ENCODE measurements at places on chromosomes 16 and 17.

GRCh38 chr17:48048384-48049126 lies 396 bp downstream of the NFE2L1 start:
- DNase-seq, result peak; percentile 5

GRCh38 chr17:77834170-77835115 lies 124.1 kb upstream of the TNRC6C start:
- peak; percentile 64 for DNase-seq

- no peak for DNase-seq
Observed at GRCh38 chr17:77189148-77189547, 48.4 kb downstream of the SEC14L1 start.

- peak; percentile 35 for DNase-seq
Observed at GRCh38 chr17:63961355-63962212, 11.1 kb downstream of the SCN4A start.

DNA sequence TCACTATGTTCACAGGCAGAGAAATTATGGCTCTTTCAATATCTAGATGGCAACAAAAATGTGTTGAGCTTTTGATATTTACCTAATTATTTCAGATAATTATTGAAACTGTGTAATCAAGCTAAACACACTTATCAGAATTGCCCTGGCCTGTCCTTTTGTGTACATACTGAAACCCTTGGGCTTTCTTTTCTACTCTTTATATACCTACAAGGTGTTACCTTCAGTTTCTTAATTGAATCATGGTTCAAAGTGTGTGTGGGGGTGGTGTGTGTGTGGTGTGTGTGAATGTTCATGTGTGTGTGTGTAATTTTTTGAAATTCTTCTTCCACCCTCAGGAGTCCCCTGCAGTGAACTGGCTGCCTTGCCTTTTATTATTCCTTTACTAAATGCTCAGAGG lies 506.8 kb upstream of the SOX9 start:
- DNase-seq, result no peak

DNA sequence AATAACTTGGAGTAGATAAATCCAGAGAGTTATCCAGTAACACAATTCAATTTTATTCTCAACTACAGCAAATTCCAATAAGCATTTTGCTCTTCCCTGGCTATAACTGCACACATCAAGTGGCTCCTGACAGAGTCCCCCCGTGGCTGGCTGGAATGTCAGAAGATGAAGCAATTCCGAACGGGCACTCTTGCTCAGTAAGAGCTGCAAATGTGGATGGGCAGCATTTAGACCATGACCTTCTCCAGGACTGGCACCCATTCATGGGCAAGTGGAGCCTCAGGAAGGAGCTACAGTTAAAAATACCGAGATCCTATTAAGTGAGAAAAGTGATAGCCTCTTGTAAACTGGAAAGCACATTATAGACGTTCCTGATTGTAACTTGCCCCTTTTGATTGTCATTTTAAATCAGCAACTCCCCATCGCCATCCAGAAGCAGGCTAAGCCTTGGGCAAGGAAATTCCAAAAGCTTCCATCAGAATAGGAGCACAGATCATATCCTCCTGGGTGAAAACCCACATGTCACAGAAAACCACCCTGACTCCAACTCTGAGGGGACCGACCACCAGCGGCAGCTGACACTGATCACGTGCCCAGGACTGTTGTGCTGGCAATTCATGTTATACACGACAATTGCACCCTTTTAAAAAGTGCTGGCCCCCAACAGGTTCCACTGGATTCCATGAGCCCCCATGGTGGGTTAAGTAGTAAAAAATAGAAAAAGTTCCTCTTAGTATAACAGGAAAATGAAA lies 7.1 kb downstream of the UBE2O start:
- DNase-seq, result no peak

GRCh38 chr17:2082003-2082781 lies 27.3 kb downstream of the HIC1 start:
- DNase-seq, result no peak

DNA sequence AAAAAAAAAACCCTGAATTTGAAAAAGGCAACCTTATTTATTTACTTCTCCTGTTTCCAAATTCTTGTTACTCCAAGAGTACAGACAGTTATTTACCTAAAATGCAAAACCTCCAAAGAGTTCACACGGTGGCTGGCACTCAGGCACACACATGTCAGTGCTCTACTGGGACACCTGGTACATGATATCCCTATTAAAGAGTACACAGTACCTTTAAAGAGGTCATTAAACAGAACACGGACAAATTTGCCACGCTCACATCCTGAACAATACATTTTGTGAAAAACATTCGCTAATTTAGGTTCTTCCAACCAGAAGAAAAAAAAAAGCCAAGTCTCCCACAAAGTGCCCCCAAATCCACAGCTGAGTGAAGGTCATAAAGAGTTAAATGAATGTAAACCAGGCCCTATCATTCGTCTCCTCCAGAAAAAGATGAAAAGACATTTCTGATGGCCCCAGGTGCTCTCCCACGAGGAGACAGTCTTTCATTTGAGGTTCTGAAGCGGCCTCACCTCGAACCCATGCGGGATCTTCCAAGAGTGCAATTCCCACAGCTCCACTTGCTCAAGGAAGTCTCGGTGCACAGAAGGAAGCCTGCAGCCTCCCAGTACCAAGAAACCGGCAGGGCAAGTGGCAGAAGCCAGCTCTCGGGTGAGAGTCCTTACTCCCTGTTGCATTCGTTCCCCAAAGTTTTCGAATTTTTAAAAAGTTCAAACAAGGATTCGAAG lies 993 bp downstream of the ERN1 start:
- no peak for DNase-seq

DNA sequence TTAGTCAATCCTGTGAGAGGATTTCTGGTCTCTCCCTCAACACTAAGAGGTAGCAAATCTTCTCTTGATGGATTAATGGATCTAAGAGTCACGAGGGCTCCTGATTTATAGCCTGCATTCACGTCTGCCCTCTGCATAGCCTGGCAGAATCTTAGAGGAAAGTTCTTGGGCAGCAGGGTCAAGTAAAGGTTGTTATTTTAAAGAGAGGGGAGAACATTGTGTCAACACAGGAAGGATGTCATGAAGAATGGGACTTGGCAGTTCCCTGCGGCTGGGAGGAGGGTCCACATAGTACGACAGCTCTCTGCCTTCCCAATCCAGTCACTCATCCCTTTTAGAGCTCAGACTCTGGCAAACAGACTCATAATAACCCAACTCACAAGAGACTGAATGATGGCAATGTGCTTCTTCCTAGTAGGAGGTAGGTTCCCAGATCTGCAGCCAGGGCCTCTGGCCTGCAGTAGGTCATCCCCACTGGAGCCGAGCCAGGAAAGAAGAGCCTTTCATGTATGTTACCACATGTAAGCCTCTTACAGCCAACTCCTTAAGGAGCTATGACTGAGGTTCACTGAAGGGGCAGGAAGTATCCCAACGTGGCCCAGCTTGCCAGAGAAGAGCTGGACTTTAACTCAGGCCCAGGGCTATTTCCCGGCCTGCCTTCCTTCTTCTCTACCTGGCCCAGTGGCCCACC lies 25.4 kb upstream of the RPTOR start:
- DNase-seq, result no peak

- DNase-seq, result no peak
Observed at GRCh38 chr16:79362300-79362970, 238.1 kb downstream of the MAF start.

GRCh38 chr17:81285179-81285878 lies 9.8 kb downstream of the SLC38A10 start:
- DNase-seq, result peak; percentile 63

DNA sequence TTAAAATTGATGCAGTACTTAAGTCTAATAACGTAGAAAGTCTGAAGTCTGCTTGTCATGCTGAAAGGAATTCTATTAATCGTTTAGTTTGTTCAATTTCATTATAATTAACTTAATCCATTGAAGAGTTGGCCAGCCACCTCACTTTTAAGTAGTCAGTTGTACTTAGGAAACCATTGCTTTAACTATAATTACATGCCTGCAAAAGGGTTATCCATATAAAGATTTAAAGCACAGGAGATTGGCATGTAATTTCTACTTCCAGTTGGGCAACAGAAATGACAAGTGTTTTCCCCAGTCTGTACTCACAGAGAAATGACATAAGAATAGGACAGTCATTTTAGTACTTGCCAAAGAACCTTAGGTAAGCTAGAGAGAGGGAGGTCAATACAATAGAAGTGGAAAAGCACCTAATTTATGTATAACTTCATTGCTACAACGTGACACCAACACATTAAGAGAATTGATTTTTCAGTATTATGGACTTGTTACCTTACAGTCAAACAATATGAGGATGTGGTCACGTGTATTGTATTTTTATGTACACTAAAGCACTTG lies 3.7 kb upstream of the USP32 start:
- no peak for DNase-seq

DNA sequence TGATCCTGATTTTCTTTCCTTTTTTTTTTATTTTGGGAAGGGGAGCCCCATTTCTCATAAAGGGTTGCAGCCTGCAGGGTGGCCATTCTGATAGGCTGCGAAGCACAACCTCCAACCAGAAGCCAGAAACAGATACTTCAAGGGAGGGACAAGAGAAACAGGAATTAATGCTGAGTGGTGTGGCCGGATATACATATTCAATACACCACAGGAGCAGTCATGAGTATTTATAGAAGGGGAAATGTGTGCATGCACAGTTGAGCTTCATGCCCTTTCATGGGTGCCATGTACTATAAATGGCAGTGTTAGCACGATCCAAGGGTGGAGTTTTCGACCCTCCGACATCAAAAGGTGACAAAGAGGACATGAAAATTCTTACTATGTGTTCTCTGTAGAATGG lies 320.8 kb downstream of the CBLN1 start:
- no peak for DNase-seq

DNA sequence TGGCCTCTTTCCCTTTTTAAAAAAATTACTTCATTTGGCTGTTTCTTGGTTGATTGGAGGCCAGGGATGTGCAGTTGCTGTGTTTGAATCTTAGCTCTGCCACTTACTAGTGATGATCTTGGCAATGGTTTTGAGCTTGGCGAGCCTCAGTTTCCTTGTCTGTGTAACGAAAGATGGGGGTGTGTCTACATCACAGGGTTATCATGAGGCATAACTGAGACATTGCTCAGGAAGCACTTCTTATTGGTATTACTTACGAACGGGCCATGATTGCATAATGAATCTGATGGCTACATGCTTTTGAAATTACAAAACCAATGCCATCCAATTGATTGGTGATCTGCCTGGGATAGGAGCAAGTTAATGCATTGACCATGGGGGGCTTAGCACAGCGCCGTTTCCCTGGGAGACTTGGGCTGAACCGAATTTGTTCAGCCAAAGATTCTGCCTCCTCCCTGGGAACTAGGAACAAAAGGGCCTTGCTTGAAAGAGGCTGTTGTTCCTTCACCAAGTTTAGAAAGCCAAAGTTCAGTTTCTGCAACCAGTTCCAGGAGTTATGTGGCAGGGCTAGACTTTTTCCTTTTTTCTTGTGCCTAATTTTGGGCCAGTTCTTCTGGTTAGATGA lies 21.9 kb downstream of the CMIP start:
- no peak for DNase-seq

DNA sequence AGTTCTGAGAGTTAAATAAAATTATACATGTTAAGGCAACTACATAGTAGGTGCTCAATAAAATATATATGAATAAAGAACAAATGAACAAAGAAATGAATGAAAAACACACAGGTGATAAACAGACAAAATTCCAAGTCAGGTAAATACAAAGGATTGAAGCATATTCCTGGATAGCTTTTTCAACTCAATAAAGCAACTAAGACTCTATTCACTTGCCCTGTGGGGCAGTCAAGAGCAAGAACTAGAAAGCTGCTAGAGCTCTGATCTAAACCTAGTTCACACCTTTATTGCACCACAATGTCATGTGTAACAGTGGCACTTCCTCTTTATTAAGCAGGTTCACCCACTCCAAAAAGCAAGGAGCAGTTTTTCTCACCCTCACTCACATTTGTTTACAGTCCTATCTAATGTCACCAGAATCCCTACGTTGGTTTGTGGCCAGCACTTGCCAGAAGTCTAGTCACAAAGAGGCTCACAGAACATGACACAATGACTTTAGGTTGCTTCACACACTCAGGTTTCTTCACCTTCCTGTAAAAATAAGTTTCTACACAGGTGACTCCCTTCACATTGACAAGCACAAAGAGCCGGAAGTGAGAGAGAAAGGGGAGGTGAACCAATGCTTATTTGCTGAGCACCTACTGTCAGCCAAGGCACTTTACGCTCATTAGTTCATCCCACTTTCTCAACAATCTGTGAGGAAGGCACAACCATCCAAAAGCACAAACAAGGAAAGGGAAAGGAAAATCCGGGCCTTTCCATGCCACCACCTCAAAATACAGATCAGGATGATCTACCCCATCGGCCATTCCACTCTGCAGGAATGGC lies 70.8 kb downstream of the XPO6 start:
- DNase-seq, result no peak

DNA sequence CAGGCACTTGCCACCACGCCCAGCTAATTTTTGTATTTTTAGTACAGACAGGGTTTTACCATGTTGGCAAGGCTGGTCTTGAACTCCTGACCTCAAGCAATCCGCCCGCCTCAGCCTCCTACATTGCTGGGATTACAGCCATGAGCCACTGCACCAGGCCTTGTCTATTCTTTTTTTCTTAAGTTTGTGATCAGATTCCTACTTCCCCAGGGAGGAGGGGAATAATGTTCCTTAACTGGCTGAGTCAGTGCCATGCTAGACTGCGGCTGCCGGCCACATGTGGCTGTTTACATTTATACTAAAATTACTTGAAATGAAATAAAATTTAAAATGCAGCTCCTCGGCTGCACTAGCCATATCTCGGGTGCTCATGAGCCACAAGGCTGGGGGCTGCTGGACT lies 27.8 kb upstream of the USP36 start:
- DNase-seq, result no peak

DNA sequence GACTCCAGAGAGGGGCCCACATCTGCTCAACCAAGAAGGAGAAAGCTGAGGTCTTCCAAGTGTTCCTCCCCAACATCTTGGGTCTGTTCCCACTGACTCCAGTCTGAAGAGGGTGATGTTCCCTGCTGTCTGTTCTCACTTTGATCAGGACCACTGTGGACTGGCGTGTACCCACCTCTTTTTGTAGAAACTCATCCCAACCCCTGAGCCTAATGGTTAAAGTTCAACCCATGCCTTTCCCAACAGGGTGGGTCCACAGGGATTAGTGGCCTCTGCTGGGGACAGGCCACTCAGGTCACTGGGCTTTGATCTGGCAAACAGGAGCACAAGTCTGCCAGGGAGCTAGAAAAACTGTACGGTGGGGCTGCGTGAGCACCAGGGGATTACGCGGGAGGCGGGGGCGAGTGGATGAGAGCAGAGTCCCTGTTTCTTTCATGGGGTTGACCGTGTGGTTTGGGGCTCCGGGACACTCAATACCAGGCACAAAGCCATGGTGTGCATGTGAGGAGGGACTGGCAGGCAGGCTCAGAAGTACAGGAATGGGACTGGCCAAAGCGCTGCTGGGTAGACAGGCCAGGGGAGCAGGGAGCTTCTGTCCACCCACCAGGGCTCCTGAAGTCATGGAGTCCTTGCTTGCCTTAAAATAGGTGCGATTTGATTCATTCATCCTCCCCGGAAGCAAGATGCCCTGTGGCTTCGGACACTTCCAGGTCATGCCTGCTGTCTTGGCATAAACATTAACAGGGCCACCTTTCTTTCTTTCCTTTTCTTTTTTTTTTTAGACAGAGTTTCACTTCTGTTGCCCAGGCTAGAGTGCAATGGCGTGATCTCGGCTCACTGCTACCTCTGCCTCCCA lies at the start of gene CA5A:
TSS of gene CA5A (minus strand) at position 155 of the 856 bp plus-strand sequence. CDS start at position 76, 79 bp downstream.
- no peak for DNase-seq

Data from stimulated activated CD4-positive, alpha-beta T cell treated with anti-CD3 and anti-CD28 coated beads, Interleukin-4, amount 100 ng/mL, for 4 hours (primary cell).